NCI-H2107 (cell line): ENCODE measurements at places on chromosomes 7 and 10.

DNA sequence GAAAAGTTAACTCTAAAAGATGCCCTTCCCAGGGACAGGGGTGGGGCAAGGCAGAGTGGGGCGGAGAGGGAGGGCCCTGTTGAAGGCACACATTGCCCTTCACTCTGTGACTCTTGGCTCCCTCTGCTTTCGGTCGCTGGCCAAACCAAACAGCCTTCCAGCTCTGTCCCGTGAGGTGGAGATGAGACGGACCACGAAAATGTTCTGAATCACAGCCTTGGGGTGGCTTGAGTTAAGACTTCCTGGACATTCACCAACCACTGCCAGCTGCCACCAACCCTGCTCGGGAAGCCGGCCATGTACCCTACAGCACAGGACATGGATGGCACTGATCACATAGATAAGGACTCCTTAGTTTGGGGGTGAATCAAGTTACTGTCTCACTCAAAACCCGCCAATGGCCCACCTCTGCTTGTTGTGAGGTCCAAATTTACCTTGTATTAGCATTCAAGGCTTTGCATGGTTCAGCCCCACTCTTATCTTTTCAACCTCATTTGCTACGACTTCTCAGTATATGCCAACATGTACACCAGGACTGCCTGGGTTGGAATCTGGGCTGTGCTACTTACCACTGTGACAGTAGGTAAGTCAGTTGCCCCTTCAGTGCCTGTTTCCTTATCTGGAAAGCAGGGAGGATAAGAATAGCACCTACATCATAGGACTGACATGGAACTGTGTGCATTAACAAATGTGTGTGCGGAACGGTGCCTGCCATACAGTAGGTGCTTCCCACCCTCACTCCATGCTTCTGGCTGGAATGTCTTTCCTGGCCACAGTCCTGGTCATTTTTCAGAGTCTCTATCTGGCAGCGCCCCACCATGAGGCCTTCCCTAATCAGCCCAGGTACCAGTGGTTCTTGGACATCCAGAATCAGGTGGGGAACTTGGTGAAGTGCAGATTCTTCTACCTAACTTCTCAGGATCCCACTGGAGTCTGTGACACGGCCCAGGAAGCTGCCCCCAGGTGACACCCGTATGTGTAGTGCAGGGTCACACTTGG is 28.0 kb downstream of the ITPRIP start:
- no peak for DNase-seq

GRCh38 chr7:132518102-132518838 is 58.0 kb downstream of the PLXNA4 start:
- DNase-seq, result no peak

- DNase-seq, result no peak
Measured at GRCh38 chr10:132554053-132554990, 16.7 kb downstream of the INPP5A start.

GRCh38 chr10:100157156-100157555 is 28.7 kb downstream of the ERLIN1 start:
- DNase-seq, result no peak

- DNase-seq, result no peak
Measured at GRCh38 chr10:124573726-124574455, 112.3 kb downstream of the LHPP start.

- no peak for DNase-seq
Measured at GRCh38 chr7:370259-370625, 80.3 kb downstream of the FOXL3 start.

DNA sequence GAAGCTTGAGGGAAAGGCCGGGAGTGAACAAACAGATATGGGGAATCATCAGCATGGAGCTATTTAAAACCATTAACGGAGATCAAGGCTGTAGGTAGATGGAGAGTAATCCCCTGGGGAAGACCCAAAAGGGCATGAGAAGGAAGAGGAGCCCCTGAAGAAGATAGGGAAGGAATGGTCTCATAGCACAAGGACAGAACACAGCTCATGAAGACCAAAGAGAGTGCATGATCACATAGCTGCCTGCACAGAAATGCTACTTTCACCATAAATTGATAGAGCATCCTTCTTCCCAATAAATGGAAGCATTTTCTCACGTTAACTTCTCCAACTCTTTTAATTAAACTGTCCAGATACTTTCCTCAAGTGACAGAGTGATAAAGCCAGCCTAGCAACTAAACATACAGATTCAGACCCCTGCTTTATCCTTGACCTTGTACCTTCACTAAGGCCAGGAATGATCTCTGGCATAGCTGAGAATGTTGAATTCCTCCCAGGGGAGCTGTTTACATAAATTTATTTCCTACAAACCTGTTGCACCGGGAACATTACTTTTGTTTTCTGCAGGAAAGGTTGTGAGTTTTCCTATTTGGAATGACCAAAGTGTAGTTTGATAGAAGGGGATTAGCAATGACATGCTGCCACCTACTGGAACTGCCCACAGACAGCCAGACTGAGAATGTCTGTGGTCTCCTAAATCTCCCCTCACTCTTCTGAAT is 110.8 kb upstream of the LRGUK start:
- peak; percentile 15 for DNase-seq

DNA sequence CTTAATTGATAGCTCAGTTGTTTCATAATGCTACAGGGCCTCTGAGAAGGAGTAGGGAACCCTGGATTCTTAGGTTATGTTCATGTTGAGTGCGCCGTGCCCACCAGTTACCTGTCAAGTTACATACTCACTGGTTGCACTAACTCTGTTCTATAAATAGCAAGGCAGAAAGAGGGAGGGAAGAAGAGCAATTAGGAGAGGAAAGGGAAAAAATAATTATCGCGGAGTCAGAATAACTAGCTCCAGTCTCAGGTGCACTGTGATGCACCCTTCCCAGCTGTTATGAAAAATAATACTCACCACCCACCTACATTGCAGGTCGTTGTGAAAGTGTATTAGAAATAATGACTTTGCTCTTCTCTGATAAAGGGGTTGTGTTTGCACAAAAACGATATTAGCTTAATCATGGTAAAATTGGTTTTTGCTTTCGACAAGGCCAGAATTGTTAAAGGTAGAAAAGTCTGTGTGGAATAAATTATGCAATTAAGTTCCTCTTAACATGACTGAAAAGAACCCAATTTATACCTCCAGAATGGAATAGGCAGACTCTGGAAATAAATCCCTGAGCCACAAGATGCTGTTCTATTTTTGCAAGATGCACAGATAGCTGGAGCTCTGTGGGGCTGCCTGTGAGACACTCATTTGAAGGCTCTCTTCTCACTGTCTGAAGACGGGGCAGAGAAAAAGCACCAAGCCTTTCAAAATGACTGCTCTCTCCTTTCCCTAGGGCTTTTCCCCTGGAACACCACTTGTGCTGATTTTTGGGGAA is 137.6 kb upstream of the PITRM1 start:
- no peak for DNase-seq

DNA sequence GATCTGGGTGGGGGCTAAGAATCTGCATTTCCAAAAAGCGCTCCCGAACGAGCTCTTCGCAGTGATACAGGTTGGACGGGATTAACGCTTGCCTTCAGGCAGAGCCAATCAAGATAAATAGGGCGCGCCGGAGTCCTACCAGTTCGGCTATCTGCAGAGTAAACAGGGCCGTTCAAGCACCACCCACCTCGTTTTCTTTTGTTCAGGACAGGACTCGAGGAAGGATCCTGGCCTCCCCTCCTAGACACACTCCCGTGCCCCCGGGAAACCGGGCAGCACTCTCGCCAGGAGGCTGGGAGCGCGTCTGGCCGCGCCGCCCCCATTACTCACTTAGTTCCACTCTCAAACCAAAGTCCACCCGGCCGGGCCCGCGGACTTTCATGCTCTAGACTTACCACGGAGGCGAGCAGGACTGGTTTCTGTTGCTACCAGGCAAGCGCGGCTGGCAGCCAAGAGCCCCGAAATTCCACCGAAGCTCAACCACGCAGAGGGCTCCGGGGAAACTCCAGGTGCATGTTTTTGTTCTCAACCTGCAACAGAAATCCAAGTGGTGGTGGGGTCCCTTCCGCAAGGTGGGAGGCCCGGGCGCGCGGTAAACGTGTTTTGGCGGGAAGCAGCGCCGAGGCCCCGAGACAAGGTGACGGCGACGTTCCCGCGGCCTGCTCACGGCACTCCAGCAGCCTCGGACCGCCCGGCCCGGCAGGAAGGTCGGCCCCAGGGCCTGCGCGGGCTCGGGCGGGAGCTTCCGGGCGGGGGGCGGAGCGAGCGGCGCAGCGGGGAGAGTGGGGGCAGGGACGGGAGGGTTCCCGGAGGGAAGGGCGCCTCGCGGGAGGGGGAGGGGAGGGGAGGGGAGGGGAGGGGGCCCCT is 12.7 kb downstream of the HNRNPF start:
- DNase-seq, result peak; percentile 78
